ENCODE measurements at places on chromosomes 3 and 15.

DNA sequence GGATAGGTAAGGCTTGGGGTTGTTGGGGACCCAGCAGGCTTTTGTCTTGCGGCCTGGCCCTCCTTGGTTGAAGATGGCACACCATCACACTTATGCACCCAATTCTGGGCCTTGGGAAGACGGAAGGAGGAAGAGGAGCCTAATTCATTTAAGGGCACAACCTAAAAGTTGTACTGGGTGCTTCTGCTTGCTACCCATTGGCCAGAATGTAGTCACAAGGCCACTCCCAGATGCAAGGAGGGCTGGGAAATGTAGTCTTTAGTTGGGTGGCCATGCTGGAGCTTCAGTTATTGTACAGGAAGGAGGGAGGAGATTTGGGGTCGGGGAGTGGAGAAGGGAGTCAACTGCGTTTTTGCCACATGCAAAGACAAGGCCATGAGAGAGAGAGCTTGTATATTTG is 109.2 kb downstream of the TMEM266 start:
- DNase-seq = no peak

GRCh38 chr3:176959867-176960266 is 237.4 kb downstream of the TBL1XR1 start:
- DNase-seq = no peak

DNA sequence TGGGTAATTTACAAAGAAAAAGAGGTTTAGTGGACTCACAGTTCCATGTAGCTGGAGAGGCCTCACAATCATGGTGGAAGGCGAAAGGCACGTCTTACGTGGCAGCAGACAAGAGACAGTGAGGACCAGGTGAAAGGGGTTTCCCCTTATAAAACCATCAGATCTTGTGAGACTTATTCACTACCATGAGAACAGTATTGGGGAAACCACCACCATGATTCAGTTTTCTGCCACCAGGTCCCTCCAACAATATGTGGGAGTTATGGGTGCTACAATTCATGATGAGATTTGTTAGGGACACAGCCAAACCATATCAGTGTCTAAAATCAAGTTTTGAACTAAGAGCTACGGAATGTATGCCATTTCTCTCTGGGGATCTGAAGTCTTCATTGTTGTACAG is 354.8 kb upstream of the C2CD4B start:
- DNase-seq = no peak

DNA sequence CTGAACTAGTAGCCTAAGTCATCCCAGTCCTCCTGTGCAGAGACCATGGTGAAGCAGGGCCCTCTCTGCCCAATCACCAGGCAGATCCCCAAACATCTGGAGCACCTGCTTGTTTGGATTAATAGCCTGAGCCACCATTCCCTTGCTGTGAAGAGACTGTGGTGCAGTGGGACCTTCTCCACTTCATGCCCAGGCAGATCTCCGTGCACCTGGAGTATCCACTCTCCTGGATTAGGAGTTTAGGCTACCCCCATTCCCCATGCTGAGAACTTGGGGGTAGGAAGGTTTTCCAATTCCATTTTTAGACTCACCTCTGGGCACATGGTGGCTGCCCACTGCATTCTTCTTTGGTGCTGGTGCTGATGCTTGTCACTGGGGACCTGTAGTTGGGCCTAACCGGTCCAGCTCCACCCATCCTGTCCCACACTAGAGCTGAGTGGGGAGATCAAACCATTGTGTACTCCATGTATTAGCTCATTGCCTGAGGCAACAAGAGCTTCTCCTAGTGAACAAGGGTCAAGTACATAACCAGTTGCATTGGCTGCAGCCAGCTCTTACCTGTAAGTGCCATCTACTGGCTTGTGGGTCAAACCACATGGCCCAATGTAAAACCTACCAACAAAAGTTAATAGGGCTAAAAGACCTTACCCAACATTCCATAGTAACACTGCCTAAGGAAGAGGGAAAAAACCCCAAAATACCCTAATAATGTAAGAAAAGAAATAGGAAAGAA is 382.5 kb upstream of the CBLB start:
- no peak for DNase-seq

DNA sequence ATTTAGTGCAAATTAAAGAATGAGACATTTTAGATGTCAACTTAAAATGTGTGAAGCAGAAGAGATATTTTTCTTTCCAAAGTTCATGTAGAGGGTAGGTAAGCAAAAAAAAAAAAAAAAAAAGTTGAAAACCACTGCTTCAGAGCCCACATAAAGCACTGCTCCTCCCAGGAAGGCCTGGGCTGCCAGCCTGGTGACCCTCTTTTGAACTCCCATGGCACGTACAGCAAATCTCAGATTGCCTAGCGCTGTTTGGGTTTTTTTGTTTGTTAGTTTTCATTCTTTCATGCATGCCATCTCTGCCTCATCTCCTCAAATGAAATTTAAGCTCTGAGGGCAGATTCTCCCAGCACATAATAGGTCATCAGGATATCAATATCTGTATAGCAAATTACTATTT is 120.1 kb downstream of the SRGAP3 start:
- DNase-seq = no peak

DNA sequence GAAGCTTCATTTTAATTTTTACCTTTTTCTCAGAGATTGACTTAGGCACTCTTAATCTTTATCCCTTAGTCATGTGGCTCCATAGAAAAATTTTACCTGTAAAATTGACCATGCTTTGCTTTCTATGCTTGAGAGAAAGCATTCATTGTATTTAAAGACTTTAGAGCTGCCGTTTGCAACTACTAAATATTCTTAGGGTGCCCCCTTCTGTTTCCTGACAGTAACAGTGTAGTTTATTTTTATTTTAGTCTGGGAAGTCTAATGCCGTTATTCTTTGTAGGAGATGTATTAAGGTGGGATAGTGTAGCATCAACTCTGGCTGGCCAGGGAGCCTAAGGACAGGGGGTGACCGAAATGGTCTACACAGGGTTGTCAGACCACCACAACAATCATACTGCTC is 84.5 kb upstream of the SYNPR start:
- peak; percentile 15 for DNase-seq

GRCh38 chr15:55627730-55628368 is 39.7 kb upstream of the PYGO1 start:
- no peak for DNase-seq

- DNase-seq = no peak
These were observed 3.0 kb upstream of the TLNRD1 start for GRCh38 chr15:80997692-80998091.

DNA sequence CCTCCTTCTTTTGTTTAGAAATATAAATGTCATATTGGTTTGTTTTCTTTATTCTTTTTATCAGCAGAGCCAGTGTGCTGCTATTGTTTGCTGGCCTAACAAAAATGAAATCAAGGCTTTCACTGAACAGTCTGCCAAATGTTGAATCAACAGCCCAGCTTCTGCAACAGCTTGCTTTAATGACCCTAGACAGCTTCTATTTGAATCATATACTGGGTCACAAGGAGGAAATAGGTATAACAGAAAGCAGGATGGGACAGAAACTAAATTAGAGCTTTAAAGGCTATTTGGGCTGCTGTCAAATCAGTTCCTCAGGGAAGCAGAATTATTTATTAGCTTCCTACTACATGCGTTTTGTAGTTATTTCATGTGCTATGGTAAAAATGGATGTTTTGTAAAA is 12.1 kb upstream of the DNAJC13 start:
- DNase-seq = no peak

DNA sequence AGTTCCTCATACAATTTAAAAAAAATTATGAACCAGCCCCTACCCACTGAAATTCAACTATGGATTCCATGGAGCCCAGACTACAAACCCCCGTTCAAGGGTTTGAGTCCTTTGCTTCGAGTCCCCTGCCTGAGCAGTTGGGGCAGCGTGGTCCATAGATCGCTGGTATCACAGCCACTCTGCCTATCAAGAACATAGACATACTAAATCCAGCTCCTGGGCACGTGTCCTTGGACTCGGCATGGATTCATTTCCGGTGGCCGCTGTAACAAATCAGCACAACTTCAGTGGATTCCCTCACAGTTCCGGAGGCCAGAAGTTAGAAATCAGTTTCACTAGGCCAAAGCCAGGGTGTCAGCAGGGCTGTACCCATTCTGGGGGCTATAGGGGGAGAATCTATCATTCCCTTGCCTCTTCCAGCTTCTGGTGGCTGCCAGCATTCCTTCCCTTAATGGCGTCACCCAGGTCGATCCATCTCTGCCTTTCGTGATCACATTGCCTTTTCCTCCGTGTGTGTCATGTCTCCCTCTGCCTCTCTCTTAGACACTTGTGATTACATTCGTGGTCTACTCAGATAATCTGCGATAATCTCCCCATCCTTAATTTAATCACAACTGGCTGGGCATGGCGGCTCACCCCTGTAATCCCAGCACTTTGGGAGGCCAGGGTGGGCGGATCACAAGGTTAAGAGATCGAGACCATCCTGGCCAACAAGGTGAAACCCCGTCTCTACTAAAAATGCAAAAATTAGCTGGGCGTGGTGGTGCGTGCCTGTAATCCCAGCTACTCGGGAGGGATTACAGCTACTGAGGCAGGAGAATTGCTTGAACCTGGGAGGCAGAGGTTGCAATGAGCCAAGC is 4.6 kb upstream of the TMEM44 start:
- DNase-seq = no peak

GRCh38 chr15:71448688-71449114 is 333.4 kb downstream of the THSD4 start:
- no peak for DNase-seq

- DNase-seq = no peak
These were observed 222.9 kb downstream of the TPRG1 start for GRCh38 chr3:189394599-189395121.

DNA sequence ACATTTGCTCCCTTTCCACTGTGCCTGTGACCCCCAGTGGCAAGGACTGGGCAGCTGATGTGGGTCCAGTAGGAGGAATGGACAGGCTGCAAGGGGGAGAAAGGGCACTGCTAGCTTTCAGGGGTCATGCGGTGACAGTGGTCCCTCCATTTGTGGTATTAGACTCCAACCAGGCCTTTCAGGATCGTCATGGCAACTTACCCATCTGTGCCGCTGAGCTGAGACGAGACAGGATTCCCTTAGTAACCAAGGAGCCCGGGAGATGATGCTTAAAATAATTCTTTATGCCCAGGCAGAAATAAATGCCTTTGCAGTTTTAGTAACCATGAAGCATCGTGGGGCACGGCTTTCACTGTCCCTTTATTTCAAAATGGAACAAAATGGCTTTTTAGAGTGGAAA is 15.9 kb upstream of the MRPL3 start:
- DNase-seq = no peak

GRCh38 chr3:125010393-125010792 is 45.4 kb downstream of the HEG1 start:
- no peak for DNase-seq

DNA sequence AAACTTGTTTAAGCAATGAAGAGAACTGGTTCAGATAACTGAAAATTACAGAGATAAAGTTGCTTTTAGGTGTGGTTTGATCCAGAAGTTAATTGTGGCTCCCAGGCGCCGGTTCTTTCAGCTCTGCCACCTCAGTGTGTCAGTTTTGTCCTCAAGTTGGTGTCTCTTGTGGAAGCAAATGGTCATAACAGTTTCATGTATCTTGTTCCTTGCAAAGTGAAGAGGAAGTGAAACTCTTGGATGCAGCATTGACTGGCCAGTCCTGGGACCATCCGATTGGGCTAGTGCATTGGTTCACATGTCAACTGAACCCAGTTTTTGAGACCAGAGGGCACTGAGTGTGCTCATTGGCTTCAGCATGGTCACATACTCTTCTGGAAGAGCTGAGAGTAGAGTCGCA is 181.4 kb upstream of the GRM7 start:
- no peak for DNase-seq

GRCh38 chr3:61901986-61902385 is 340.6 kb downstream of the PTPRG start:
- DNase-seq = no peak

DNA sequence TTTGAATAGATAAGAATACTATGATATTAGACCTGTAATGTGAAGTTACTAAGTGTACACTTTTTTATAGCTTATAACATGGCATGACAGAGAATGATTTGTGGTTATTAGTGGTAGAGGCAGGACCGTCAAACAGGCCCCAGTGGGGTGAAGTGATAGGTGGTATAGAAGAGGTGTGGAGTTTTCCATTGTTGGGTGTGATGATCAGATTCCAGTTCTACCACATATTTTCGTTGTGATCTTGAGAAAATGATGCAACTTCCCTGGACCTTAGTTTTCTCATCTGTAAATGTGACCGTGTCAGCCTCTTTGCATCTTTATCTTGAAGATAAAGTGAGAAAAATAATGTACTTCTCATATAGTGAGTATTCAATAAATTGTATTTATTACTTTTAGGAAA is 30.3 kb upstream of the UTS2B start:
- DNase-seq = no peak

GRCh38 chr3:71090207-71090606 is 493.3 kb downstream of the FOXP1 start:
- DNase-seq = no peak

DNA sequence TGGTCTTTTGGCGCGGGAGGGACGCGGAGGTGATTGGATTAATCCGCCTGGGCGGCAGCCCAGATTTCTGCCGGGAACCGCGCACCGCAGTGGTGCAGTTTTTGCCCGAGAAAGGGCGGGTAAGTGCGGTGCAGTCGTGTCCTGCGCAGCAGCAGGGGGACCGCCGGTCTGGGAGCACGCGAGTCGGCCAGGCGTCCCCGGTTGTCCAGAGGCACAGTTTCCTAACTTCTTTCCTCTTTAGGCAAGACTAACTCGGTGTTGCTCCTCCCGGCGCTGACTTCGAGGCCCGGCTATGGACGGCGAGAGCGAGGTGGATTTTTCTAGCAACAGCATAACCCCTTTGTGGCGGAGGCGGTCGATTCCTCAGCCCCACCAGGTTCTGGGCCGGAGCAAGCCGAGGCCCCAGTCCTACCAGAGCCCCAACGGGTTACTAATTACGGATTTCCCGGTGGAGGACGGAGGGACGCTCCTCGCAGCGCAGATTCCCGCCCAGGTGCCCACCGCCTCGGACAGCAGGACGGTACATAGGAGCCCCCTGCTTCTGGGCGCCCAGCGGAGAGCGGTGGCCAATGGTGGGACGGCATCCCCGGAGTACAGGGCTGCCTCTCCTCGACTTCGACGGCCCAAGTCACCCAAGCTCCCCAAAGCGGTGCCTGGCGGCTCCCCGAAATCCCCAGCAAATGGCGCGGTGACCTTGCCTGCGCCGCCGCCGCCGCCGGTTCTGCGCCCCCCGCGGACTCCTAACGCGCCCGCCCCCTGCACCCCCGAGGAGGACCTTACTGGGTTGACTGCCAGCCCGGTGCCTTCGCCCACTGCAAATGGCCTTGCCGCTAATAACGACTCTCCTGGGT is 736 bp downstream of the ARHGEF26 start:
- peak; percentile 44 for DNase-seq

DNA sequence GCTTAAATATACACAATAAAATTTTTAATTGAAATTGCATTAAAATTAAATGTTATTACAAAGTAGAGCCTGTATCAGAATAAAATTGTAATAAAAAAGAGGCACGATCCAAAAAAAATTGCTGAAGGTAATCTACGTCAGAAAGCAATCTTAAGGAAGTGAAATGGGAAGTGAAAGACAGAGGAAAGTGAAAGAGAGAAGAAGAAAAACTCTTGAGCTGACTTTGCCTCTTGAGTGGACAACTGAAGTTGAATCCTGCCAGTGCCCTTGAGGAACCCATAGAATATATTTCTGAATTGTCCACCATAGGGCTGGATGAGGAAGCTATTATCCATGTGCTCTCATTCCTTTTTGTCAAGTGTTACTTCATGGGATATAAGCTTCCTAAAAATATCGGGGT is 285.1 kb upstream of the STAC start:
- no peak for DNase-seq

Data from DMS79 treated with DMSO at 0.1 percent for 48 hours (cell line).